ENCODE measurements at places on chromosomes 13 and 19. TPM values are rescaled to one million over a fixed set of nuclear protein-coding genes. Genes with fewer than 3 reads are reported as not detected.

DNA sequence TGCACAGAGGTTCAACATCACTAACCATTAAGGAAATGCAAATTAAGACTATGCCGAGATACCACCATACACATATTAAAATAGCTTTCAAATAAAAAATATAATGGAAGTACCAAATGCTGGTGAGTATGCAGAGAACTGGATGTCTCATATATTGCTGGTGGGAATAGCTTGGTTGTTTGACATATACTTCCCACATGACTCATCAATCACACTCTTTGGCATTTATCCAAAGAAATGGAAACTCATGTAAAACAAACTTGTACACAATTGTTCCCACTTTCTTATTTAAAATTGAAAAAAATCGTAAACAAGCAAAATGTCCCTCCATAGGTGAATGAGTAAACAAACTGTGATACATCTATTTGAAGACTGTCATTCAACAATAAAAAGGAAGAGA is 982.6 kb upstream of the ATXN8OS start:
- no peak overlapping the region for H3K4me3 ChIP-seq
- H3K4me1 ChIP-seq = no peaks in the 10 kb centered on the region
- no peak overlapping the region for H3K27ac ChIP-seq
- H3K27me3 ChIP-seq = no peaks in the 10 kb centered on the region

GRCh38 chr19:28640506-28640905 is 572.4 kb downstream of the UQCRFS1 start:
- H3K27me3 ChIP-seq = no peaks in the 10 kb centered on the region
- no peak overlapping the region for H3K27ac ChIP-seq
- H3K4me1 ChIP-seq = no peaks in the 10 kb centered on the region
- peak; percentile 68 for DNase-seq
- no peak overlapping the region for H3K4me3 ChIP-seq

GRCh38 chr19:18450931-18451836 is 13.3 kb upstream of the ISYNA1 start:
- H3K36me3 ChIP-seq = peaks cover 77% of the 10 kb centered on the region
- H3K4me1 ChIP-seq = peaks cover 11% of the 10 kb centered on the region
- peak overlapping the region; percentile 35 for H3K27ac ChIP-seq
- no peaks in the 10 kb centered on the region for H3K27me3 ChIP-seq
- H3K4me3 ChIP-seq = no peak overlapping the region

DNA sequence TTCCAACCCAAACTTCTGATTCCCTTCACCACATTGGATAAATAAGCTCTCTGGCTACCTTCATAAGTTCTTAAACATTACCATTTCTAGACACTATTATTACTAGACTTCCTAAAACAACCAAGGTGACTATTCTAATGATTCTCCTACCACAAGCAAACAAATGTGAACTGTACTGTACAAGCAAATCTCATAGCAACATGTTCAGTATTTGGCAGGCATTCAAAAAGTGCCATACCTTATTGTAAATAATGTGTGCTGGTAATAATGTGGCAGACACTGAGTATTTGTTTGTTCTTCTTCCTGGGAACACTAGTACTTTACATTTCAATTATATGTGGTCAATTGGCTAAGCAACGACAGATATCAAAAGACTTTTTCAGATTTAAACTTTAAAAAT is 986.0 kb upstream of the SPRY2 start:
- no peak overlapping the region for H3K4me3 ChIP-seq
- no peak for DNase-seq
- no peaks in the 10 kb centered on the region for H3K27me3 ChIP-seq
- no peaks in the 10 kb centered on the region for H3K4me1 ChIP-seq

DNA sequence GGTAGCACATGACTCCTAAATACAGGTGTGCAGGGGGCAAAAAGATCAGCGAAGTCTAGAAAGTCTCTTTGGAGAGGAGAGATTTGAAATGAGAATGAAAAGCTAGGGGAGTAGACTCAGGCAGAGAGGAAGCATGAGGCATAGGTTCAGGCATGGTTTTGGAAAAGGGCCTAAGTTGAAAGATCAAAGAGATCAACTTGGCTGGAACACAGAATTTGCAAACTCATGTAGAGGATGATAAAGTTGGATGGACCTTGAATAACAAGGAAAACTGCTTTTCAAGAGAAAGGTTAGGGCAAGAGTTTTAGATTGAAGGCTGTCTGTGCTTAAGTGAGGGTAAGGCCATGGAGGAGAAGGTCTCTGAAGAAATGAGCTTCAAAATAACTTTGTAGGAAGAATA is 47.4 kb upstream of the UBAC2 start:
- H3K27me3 ChIP-seq = no peaks in the 10 kb centered on the region
- no peak overlapping the region for H3K27ac ChIP-seq
- H3K4me3 ChIP-seq = no peak overlapping the region

DNA sequence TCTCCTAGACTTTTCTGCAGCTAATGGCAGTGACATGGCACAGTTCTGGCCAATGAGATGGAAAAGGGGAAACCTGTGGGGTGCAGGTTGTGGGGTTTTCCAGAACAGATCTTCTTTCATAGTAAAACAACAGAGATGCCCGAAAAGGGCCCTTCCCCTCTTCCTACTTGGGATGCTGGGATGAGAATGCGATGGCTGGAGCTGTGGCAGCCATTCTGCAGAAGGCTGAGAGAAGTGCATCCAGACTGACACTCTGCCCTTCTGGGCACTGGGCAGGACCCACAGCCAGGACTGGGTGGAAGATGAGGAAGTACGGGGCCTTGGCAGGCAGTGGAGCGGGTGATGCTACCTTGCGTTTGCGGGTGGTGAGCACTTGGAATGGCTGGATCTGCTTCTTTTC is 16.9 kb upstream of the PLA2G4C start:
- H3K27me3 ChIP-seq = no peaks in the 10 kb centered on the region
- H3K36me3 ChIP-seq = no peaks in the 10 kb centered on the region
- DNase-seq = no peak

The LYL1 gene
- 11.9 TPM for total RNA-seq

DNA sequence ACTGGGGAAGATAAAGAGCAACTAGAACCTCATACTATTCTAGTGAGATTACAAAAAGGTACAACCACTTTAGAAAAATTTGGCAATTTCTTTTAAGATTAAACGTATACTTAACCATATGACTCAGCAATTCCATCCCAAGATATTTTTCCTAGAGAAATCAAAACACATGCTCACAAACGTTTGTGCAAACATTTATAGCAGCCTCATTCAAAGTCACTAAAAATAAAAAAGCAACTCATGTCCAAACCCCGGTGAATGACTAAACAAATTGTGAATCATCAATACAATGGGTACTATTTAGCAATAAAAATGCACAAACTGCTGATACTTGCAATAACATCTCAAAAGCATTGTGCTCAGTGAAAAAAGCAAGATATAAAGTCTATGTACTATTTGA is 121.5 kb downstream of the FRY start:
- peaks cover 25% of the 10 kb centered on the region for H3K4me1 ChIP-seq
- H3K27me3 ChIP-seq = no peaks in the 10 kb centered on the region
- no peak overlapping the region for H3K27ac ChIP-seq
- H3K4me3 ChIP-seq = no peak overlapping the region
- no peaks in the 10 kb centered on the region for H3K36me3 ChIP-seq

DNA sequence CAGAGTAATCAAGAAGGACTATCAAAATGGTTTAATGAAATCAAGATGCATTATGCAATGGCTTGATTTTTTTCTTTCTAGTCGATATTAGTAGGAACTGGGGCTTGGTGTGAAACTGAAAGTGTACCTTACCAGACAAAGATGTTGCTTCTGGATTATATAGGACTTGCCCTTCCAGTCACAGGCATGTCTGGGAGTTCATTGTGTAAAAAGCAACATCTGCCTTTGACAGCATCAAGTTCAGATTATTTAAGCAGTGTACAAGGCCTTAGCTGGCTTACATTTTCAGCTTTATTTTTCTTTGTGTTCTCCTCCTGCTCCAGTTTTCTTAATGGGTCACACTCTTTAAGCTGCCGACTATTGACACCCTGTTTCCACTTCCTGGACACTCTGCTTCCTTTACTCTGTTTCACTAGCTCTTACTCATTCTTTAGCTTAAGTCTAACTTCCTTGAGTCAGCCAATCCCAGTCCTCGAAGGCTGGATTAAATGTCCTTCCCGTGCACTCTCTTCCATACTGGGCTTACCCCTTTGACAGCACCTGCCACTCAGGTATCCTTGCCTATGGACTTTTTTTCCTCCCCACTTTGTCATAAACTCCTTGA is 29.4 kb upstream of the OLFM4 start:
- no peak overlapping the region for H3K4me3 ChIP-seq
- no peaks in the 10 kb centered on the region for H3K27me3 ChIP-seq
- no peaks in the 10 kb centered on the region for H3K36me3 ChIP-seq
- no peak for DNase-seq
- H3K4me1 ChIP-seq = no peaks in the 10 kb centered on the region

GRCh38 chr13:30520571-30520970 is 54.8 kb upstream of the HMGB1 start:
- H3K36me3 ChIP-seq = no peaks in the 10 kb centered on the region
- no peak overlapping the region for H3K4me3 ChIP-seq
- H3K27me3 ChIP-seq = no peaks in the 10 kb centered on the region

Data from esophagus muscularis mucosa (tissue), 4 donors.